Retina (tissue), 1 donor: ENCODE measurements at places on chromosomes 7 and 10.

DNA sequence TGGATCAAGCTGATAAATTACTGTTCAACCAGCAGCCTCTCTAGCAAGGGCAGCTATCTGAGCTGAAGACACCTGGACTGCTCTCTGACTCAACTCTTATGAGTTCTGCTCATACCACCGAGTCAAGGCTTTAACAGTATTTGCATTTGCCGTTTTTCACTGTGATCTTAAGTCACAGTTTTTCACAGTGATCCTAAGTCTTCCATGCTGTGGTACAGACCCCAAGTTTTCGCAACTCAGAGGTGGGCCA lies 31.3 kb downstream of the PIP4K2A start:
- DNase-seq, result no peak

GRCh38 chr7:46264646-46265045 lies 343.6 kb upstream of the IGFBP3 start:
- DNase-seq, result no peak

DNA sequence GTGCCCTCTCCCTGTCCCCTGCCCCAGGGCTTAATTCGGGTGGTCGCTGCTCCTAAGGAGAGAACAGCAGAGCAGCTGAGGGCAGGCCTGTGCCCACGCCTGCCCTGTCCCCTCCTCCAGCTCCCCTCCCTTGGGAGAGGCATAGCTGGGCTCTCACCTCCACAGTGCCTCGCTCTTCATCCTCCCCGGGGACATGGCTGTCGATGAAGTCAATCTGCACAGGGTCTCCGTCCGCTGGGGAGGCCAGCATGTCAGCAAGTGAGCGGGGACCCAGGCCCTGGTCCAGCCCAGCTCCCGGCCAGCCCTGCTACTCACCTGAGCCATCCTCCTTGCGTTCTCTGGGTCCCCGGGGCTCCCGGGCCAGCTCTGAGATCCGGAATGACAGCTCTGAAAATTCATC lies 3.8 kb upstream of the SAP25 start:
- no peak for DNase-seq

GRCh38 chr10:67319976-67320375 lies 376.0 kb downstream of the CTNNA3 start:
- DNase-seq, result no peak

GRCh38 chr7:117470777-117471176 lies 9.0 kb upstream of the CFTR start:
- no peak for DNase-seq

- no peak for DNase-seq
Measured at GRCh38 chr7:133019590-133019989, 62.3 kb downstream of the CHCHD3 start.

GRCh38 chr7:116969371-116969902 lies 16.1 kb downstream of the ST7 start:
- DNase-seq, result no peak

DNA sequence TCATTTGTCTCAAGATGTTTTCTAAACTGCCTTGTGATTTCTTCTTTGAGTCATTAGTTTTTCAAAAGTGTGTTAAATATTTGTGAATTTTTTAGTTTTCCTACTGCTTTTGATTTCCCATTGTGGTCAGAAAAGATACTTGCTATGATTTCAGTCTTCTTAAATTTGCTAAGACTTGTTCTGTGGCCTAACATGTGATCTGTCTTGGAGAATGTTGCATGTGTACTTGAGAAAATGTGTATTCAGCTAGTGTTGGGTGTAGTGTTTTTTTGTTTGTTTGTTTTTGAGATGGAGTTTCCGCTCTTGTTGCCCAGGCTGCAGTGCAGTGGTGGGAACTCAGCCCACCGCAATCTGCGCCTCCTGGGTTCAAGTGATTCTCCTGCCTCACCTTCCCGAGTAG lies 28.6 kb downstream of the BMPR1A start:
- DNase-seq, result no peak

GRCh38 chr10:90856261-90856660 lies 1.6 kb downstream of the HTR7 start:
- DNase-seq, result no peak

DNA sequence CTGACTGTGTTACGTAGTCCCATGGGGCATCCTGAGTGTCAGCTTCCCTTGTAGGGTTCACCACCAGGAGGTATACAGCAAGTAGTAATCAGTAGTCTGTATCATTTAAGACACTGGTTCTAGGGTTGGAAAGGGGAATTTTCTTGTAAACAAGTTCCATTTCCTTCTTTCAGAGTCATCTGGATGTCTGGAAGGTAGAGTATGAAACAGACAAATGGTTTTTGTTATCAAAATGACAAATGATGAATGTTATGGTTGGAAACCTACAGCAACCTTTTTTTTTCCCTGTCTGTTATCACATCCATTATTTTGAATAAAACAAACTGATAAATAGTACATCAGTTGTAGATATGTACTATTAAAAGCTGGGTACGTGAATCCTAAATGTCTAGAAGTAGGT lies 19.1 kb downstream of the SEMA3A start:
- DNase-seq, result no peak

DNA sequence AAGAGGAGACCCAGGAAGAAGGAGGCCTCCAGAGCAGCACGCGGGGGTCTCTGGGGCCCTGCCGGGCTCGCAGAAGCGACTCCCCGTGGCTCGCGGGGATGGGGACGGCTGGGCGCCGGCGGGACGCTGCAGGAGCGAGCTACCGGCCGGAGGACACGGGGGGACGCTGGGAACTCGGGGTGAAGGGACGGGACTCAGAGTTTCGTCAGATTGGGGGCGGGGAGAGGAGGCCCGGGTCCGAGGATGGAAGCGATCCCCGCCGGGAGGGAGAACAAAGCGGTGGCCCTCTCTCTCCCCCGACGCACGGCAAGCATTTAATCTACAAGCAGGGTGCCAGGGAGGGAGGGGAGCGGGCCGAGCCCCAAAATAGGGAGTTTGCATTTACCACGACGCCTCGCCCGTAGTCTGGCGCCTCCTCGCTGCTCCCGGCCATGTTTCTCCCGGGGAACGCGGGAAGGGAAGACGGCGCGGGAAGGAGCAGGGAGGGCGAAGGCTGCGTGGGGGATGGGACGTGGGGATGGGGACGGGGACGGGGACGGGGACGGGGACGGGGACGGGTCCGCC lies at the start of gene PRTFDC1:
TSS of gene PRTFDC1 (minus strand) at position 464 of the 564 bp plus-strand sequence. CDS start at position 433, 31 bp downstream.
- no peak for DNase-seq

DNA sequence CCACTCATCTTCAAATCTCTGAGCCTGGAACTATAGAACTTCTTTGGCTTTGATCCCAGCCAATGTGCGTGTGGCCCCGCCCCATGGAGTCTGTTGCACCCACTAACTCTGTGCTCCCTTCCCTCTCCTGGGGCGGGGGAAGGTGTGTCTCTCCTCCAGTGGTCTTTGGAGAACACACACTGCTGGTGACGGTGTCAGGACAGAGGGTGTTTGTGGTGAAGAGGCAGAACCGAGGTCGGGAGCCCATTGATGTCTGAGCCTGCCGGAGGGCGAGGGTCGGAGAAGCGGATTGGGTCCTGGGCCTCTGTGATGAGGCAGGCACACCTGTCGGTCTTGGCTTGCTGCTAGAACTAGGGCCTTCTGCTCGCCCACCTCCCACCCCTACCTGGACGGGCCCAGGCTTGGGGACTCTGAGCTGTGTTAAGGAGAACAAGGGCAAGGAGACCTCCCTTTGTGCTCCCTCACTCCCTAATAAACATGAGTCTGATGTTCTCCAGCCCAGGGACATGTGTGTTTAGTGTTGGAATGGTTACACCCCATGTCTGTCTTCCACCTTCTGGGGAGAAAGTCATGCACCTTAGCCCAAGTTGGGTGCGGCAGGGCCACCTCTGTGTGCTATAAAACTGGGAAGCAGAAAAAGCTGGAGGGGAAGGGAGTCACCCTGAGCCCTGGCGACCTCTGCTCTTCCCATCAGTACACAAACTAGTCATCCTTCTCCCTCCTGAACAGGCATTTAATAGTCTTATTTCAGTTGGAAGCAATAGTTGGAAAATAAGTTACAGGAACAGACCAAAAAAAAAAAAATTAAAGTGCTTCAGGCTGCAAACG lies 4.6 kb downstream of the TRAPPC14 start:
- DNase-seq, result no peak

DNA sequence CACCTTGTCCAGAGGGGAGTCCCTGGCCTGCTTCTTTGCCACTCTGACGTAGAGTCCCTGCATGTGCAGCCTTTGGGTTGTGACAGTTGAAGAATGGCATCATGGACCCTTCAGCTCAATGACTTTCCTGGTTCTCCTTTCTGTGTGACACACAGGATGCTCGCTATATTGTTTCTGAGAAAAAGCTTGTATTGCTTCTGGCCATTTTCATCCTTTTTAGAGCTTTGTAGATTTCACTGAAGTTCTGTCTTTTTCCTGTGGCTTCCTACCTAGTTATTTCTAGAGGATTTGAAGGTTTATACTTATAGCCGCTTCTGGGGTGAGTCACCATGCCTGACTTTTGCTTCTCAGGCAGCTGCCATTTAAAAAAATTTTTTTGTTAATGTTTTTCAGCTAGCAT lies 27.0 kb downstream of the SND1 start:
- no peak for DNase-seq

GRCh38 chr7:158733775-158734494 lies 29.3 kb upstream of the NCAPG2 start:
- no peak for DNase-seq

DNA sequence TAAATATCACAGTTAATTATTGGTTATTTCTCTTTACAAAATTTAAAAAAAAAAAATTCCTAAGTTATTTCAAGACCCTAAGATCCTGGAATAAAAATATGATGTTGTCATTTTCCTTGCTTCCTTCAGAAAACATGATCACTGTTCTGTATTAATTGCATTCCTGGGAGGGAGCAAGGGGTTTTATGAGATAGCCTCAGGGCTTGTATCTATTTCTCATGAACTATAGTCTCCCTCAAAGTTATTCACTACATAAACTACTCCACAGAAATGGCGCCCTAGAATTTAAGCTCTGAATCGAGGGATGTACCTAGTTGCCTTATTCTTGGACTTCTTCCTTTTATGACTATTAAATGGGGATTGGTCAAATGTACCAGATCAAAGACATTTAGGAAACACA lies 170.3 kb downstream of the CHRM2 start:
- no peak for DNase-seq

DNA sequence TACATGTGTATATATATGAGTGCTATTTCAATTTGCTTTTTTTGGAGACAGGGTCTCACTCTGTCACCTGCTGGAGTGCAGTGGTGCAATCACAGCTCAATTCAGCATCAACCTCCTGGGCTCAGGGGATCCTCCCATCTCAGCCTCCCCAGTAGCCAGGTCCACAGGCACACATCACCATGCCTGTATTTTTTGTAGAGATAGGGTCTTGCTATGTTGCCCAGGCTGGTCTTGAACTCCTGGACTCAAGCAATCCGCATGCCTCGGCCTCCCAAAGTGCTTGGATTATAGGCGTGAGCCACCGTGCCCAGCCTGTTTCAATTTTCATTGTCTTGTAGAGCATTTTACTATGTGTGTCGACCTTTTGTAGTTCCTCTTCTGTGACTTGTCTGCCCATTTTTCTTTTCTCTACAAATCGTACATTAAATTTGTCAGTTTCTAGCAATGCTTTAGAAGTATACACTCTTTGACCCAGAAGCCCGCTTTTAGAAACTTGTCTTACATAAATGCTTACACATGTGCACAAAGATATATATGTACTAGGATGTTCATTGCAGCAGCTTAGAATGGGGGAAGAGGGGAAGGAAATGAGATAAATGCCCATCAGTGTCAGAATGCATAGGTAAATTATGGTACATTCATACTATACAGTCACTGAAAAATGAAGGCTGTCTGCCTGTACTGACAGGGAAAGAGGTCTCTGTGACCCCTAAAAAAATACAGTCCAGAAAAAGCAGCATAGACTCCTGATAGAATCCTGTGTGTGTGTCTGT lies 12.2 kb upstream of the RFC2 start:
- DNase-seq, result no peak

GRCh38 chr10:34628174-34628796 lies 186.8 kb downstream of the PARD3 start:
- no peak for DNase-seq

GRCh38 chr7:131106681-131107336 lies 220.9 kb upstream of the MKLN1 start:
- DNase-seq, result no peak

GRCh38 chr7:129089521-129090212 lies 34.8 kb upstream of the TNPO3 start:
- DNase-seq, result no peak

GRCh38 chr10:125721035-125721434 lies 1.5 kb downstream of the EDRF1 start:
- no peak for DNase-seq

GRCh38 chr7:75660566-75661215 lies 78.0 kb downstream of the HIP1 start:
- no peak for DNase-seq

GRCh38 chr10:121823993-121824463 lies 103.8 kb downstream of the ATE1 start:
- peak; percentile 15 for DNase-seq

- no peak for DNase-seq
Measured at GRCh38 chr7:43470110-43470509, 112.8 kb upstream of the STK17A start.

DNA sequence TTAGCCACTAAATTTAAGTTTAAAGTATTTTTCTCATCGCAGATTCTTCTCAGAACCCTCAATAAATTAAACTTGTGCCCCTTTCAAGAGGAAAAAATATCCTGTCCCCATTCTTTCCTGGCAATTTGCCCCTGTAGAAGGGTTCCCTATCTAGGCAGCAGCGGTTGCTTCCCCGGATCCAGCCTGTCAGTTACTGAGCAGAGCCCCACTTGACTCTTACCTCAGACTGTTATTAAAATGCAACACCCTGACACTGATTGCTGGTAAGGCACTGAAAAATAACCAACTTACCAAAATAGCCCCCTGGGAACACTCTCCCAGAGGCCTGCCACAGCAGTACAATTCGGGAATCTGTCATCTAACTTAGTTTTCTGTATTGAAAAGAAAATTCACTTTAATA lies 13.9 kb downstream of the LMTK2 start:
- no peak for DNase-seq

- peak; percentile 87 for DNase-seq
Measured at GRCh38 chr7:24572393-24572996, 757 bp upstream of the PALS2 start.

- no peak for DNase-seq
Measured at GRCh38 chr7:38506756-38507155, 124.4 kb downstream of the AMPH start.

GRCh38 chr10:99560277-99561126 lies 27.8 kb downstream of the NKX2-3 start:
- peak; percentile 41 for DNase-seq

DNA sequence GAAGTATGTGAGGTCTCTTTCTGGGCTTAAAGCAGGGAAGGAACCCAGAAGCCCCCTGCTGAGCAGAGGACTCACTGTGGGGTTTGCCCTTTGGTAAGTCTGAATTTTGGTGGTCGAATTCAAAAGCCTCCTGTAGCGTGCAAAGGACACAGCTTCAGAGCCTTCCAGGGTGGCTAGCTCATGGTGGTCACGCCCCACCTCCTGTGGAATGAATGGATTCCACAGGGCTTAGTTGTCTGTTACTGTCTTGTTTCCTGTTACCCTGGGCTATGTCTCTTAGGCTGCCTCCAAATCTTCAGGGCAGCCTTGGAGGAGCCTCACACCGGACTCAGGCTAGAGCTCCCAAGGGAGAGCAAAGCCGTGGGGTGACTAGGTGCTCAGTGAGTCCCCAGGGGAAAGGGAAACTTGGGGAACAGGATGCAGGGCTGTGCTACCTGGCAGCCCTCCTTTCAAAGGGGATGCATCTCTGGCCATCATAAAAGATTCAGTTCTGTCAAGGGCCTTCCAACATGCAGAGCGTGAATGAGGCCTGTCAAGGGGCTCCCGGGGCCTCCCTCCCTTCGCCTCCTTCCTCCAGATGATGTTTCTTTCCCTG lies 211.7 kb downstream of the CCSER2 start:
- DNase-seq, result no peak

- DNase-seq, result no peak
Measured at GRCh38 chr10:131280101-131280500, 31.4 kb downstream of the TCERG1L start.
